ENCODE measurements at places on chromosomes 2 and 18.

- no peak for DNase-seq
These were observed 638.7 kb upstream of the FANCL start for GRCh38 chr2:58879834-58880233.

GRCh38 chr2:74559912-74560311 lies 5.4 kb downstream of the DOK1 start:
- no peak for DNase-seq

DNA sequence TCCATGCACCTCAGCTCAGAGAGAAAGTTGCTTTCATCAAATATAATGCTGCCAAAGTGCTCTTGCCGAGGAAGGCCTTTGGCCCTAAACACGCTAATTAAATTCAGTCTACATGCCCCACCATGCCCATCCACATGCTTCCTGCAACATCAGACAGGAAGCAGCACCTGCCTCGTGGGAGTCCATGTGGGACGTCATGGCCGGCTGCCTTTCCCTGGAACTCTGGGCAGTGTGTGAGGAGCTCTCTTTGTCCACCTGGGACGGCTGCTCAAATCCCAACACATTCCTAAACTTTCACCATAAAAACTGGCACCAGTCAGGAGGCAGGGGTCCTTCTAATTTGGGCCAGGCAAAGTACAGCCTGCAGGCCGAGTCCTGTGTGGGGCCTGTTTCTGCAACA lies 23.1 kb downstream of the FAM178B start:
- DNase-seq, result no peak

DNA sequence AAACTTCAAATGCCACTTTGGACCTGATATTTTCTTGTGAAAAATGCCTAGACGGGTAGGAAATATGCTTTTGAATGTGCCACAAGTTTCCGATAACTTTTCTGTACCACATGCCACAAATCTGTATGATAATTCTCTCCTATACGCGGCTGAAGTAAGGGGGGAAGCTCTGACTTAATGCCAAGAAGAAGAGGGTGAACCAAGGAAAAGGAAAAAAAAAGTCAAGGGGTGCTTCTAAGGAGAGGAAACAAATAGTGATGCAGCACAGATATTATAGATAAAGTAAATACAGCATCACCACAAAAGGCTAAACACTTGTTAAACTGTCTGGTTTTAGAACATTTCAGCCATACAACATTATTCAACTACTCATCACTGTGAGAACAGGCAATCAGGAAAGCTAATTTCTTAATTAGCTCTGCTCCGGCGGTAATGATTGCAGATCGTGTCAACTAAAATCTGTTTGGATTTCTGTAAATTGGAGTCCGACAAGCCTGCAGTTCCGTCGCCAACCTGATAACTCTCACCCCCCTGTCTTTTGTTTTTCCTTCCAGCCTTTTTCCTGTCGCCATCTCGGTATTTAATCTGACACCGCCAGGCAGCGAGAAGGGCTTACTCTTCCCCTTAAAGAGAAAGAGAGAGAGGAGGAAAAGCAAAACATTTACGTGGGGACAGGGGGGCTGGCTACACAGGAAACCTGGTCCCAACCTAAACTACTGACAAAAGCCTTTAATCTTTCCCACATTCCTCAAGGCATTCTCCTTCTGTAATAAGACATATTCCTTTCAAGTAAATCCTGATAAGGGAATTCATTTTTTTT lies 67.5 kb downstream of the ZEB2 start:
- no peak for DNase-seq

- DNase-seq, result no peak
These were observed 148.9 kb upstream of the GULP1 start for GRCh38 chr2:188142636-188143295.

- peak; percentile 66 for DNase-seq
These were observed 89.5 kb downstream of the ZFP36L2 start for GRCh38 chr2:43136876-43137275.

- no peak for DNase-seq
These were observed 98.2 kb upstream of the DTNA start for GRCh38 chr18:34611904-34612303.

- no peak for DNase-seq
These were observed 36.9 kb downstream of the CCBE1 start for GRCh38 chr18:59660366-59660765.

GRCh38 chr18:9237981-9238380 lies 96.6 kb upstream of the TWSG1 start:
- DNase-seq, result no peak

DNA sequence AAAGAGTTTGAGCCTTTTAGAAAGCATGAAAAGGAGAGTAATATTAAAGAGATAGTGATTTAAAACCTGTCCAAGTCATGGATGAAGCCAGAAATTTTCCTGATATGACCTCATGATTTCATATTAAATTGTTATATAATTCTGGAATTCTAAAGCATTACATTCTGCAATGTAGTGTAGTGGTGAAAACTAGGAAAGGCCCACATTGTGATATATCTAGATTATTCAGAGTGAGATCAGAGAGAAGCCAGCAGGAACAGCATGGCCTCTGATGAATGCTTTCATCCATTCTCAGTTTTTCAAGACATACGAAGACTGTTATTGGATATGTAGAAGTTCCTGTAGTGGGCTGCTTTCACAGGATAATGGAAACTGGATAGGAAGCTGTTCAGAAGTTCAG lies 98.8 kb downstream of the LCLAT1 start:
- no peak for DNase-seq

GRCh38 chr2:113877711-113878598 lies 11.9 kb upstream of the ACTR3 start:
- no peak for DNase-seq

DNA sequence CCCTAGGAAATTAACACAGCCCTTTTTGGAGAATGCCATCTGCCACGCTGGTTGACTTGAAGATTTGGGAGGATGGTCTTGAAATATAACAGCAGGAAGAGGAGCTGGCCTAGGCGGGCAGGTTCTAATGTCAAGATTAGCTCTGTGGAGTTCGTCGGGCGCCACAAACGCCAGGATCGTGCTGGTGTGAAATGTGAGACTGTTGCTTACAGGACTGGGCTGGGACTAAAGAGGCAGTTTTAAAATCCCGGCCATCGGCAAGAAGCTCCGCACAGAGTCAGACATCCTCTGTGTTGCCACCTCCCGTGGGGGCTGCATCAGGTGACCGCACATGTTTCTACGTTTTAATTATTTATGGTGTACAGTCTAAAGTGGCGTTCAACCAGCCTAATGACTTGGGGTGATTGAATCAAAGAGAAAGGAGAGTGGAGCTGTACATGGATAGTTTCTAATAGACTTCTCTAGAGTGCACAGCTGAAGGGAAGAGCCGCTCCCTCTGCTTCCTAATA lies 99.4 kb upstream of the BCL11A start:
- DNase-seq, result no peak

GRCh38 chr2:73896362-73897239 lies 3.8 kb downstream of the ACTG2 start:
- no peak for DNase-seq

DNA sequence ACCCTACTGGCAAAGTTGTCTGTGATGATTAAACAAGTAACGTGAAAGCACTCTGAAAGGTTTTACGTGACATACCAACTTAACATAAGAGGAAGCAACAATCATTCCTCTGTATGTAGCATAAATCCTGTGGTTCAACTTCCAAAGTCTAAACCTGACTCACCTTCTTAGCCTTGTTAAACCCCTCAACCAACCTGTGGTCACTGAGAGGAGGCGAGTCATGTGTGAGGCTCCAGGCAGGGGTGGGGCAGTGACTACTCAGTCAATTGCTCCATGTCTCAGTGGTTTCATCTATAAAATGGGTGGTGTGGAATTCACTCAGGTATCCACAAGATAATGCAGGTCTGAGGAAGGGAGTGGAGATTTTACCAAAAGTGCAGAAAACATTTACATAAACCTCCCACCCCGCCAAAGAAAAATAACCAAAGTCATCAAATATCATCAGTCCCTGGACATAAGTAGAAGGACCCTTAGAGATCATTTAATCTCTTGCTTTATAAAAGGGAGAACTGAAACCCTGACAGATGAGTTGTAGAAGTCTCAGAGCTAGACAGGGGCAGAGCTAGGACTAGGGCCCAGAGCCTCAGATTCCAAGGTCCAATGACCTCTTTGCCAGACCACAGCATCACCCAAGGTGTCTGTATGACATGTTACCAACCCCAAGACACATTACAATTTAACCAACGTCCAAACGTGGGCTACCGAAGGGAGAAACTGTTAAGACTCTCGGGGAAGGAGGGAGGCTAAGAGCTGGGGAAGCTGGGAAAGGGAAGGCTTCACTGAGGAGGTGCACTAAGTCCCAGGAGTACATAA lies 3.7 kb upstream of the PCBP1 start:
- no peak for DNase-seq

GRCh38 chr2:39696838-39697237 lies 31.1 kb downstream of the TMEM178A start:
- no peak for DNase-seq

DNA sequence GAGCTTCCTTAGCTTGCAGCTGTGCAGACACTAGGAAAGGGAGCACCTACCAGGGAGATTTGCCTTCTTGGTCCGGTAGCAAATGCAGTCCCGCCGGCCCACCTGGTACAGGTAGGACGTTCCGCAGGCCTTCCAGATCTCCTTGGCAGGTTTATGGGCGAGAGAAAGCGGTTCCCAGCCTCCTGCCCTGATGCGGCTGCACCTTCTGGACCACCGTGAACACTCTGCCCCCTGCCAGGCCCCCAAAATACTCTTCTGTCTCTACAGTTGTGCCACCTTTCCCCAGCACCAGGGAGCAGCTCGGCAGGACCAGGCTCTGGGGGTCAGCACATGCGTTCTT lies 67.4 kb downstream of the HNRNPLL start:
- no peak for DNase-seq

- DNase-seq, result no peak
These were observed 1351.6 kb upstream of the NRXN1 start for GRCh38 chr2:52383541-52383940.

DNA sequence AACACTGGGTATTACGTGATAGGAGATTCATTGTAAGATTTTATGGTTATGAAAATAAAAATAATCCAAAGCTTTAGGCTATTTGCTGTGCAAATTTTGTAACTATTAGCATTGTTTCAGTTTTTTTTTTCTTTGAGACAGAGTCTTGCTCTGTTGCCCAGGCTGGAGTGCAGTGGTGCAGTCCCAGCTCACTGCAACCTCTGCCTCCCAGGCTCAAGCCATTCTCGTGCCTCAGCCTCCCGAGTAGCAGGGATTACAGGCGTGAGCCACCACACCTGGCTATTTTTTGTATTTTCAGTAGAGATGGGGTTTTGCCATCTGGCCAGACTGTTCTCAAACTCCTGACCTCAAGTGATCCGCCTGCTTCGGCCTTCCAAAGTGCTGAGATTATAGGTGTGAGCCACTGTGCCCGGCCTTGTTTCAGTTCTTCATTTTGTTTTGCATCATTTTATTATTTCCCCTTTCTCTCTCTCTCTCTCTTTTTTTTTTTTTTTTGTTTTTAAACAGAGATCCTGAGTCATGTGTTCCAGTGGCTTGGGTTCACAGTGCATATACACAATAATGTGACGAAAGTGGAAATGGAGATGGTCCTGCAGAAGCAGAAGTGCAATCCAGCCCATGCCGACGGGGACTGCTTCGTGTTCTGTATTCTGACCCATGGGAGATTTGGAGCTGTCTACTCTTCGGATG lies 25.8 kb downstream of the CASP10 start:
- DNase-seq, result no peak

- DNase-seq, result no peak
These were observed 6.7 kb downstream of the SLC66A2 start for GRCh38 chr18:79944746-79945117.

DNA sequence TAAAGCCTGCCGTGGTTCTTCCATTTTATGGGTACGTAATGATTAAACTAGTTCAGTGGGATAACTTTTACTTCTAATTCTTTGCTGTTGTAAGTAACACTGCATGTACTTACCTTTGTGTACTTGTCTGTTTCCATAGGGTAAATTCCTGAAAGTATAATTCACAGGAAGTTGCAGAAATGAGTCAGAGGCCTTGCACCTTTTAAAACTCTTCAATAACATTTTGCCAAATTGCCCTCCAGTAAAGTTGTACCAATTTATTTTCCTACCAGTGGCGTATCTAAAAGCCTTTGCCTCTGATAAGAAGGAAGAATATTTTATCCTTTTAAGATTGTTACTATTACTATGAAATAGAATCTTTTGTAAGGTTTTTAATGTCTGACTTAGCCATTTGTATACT lies 65.1 kb downstream of the CAB39 start:
- no peak for DNase-seq

DNA sequence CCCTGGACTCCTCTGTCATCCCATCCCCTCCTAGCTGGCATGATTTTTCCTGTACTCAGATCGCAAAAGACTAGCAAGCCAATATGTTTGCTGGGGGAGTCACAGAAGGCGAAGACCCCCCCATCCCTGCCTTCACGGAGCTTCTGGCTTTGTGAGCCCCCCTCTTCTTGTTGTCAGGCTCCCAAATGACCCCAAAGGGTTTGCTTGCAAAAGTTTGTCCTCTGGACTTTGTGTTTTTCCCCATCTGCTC lies 169.9 kb downstream of the SMAD7 start:
- DNase-seq, result no peak

DNA sequence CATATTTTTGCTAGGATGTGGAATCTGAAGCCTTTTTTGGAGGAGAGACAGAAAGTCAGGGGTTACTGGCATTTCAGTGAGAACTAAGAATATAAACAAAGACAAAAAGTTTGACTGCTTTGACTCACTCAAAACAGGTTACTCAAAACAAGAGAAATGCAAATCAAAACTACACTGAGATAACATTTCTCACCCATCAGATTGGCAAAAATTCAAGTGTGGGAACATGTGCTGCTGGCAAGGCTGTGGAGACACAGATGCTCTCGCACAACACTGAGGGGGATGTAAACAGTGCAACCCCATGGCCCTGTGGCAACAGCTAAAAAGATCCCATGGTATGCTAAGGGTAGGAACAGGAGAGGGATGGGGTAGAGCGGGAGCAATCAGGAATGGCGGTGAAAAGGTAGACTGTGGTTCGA lies 86.6 kb downstream of the DTNB start:
- DNase-seq, result no peak

DNA sequence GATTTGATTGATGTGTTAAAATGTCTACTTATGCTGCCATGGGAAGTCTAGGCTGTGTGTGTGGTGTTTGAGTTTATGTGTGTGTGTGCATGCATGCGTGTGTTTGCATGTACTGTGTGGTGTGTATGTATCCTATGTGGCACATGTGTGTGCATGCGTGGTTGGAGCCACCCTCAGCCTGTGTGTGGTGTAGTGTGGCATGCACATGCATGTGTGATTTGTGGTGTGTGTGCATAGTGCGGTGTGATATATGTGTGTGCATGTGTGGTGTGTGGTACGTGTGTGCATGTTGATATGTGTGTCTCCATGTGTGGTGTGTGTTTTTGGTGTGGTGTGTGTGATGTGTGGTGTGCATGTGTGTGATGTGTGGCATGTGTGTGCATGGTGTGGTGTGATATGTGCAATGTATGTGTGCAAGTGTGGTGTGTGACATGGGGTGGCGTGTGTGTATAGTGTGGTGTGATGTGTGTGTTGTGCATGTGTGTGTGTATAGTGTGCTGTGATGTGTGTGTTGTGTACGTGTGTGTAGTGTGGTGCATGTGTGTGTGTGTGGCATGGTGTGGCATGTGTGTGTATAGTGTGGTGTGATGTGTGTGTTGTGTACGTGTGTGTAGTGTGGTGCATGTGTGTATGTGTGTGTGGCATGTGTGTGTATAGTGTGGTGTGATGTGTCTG lies 66.6 kb upstream of the HDAC4 start:
- no peak for DNase-seq

All from stimulated activated CD8-positive, alpha-beta memory T cell treated with anti-CD3 and anti-CD28 coated beads, Interleukin-12 subunit alpha, Interleukin-12 subunit beta, amount 100 ng/mL, for 1 hour (primary cell).